ENCODE measurements at places on chromosomes 2 and 18.

- DNase-seq: no peak
Measured at GRCh38 chr2:146992057-146992456, 852.8 kb upstream of the ACVR2A start.

DNA sequence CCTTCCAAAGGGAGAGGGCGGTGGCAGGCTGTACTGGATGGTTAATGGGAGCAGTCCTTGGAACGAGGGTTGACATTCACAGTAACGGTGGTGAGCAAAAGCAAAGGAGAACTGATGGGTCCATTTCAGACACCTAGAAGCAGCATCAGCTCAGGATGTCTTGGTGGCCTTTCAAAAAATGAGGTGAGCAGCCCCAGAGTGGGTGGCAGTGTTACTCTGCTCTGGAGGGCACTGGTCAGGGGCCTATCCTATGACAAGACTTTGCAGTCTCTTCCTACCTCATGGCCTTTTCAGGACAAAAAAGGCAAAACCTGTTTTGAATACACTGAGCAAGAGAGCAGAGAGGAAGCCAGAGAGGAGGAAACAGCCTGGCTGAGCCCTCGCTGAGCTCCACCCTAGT lies 23.5 kb downstream of the CAPN14 start:
- DNase-seq: no peak

- DNase-seq: no peak
Measured at GRCh38 chr2:26566081-26566375, 75.1 kb downstream of the CIB4 start.

GRCh38 chr2:207825978-207826377 lies 56.3 kb upstream of the FZD5 start:
- DNase-seq: no peak

DNA sequence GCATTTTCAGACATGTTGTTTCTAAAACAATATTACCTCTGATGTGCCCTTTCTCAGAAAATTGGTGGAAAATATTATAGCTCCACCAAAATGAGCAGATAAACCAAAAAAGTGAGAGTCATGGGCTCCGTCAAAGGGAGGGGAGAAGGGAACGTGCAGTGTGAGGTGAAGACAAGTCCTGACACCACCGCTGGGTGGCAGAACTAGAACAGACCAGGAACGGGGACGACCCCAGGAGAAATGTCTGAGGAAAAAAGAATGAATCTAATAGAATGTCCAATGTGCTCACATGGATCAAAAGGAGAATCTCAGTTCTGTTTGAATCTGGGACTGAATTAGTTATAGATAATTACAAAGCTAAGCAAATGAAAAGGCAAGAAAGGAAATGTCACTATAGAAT lies 22.6 kb upstream of the BCL2 start:
- peak; percentile 23 for DNase-seq

DNA sequence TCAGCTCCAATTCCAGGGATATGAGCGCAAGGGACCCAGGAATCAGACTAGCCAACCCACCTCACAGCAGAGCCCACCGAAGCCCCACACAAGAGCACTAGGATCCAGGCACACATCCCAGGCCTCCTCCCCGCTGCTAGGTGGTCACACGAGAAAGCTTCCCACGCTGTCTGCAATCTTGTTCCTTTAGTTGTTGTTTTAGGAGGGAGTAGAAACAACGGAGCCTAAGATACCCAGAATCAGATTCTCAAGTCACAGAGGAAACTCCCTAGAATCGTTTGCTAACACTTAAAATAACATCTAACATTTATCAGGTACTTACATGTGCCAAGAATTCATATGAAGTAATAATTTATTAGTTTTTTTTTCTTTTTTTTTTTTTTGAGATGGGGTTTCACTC lies 9.7 kb upstream of the ATL2 start:
- DNase-seq: no peak

- DNase-seq: no peak
Measured at GRCh38 chr18:45464619-45465018, 150.7 kb upstream of the SLC14A2 start.

DNA sequence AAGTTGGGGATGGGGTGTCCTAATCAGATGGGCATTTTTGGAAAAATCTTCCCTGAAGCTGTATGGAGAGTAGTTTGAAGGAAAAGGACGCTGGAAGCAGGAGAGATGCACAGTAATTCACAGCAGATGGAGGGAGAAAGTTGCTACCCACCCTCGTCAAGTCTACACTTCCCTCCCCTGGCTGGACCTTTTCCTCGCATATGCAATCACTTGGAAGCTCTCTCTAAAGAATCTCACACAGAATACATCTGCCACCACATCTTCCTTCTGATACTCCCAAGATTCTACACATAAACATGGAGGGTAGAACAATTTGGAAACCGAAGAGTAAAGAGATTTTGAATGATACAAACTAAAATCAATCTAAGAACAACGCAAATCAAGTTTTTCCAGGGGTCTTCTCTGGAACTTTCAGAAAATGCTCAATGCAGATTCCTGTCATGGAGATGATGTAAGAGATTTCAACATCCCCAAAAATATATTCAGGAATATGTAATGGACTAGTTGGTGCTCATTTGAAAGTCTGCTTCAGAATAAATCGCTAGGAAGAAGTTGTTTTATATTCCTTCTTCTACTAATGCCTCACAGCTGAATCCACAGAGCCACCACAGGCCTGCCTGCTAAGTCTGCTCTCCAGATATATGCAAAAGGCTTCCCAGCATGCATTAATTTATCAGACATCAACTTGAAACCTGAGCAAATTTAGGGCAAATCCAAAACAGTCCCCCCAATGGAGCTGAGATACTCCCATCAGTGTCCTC lies 291.5 kb downstream of the LRATD1 start:
- DNase-seq: no peak

- no peak for DNase-seq
Measured at GRCh38 chr2:226017537-226017936, 618.0 kb downstream of the NYAP2 start.

DNA sequence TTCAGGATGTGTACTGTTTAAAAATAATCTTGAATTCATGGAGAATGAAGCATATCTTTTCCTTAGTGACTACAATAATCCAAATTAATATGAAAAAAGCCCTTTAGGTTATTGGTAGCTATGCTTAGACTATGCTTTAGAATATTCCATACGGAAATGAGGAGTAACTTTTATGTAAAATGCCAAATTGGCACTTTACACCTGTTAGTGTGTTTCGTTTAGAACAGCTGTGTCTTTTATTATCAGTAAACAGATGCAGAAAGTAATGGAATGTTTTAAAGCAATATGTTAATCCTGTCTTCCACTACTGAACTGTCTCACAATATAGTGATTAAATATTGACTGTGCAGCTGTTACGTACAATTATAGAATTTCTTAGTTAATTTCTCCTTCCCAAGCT lies 129.6 kb downstream of the PMS1 start:
- no peak for DNase-seq

DNA sequence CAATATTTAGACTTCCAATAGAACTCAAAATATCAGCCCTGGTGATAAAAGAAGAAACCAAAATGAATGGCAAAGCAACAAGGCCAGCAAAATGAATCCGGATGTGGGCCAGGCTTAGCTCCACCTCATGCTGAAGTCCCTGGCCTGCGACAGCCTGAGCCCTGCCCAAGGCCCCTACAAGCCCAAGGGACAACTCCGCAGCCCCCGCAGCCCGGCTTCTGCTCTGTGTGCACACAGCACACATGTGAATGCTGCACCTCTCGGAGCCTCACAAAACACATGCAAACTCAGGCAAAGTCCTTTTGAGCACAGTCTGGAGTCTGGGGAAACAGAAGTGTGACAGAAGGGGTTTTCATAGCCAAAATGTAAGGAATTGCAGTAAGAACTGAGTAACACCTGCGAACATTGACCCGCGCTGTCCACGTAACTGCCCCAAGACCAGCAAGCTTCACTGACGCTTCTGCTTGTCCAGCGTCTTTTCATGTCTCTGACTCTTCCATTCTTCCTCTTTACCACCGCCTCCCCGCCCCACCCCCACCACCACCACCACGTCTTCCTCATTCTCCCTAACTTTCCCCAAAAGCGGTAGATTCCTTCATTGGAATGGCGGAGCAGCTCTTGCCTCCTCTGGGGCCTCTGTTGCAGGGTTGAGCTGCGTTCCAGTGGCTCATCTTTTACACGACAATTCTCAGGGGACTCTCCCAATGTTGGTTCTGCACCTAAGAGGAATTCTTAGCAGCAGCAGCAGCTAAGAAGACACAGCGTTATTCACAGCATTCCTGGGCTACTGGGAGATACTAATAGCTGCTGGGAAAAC lies 136.4 kb upstream of the COPS8 start:
- no peak for DNase-seq

DNA sequence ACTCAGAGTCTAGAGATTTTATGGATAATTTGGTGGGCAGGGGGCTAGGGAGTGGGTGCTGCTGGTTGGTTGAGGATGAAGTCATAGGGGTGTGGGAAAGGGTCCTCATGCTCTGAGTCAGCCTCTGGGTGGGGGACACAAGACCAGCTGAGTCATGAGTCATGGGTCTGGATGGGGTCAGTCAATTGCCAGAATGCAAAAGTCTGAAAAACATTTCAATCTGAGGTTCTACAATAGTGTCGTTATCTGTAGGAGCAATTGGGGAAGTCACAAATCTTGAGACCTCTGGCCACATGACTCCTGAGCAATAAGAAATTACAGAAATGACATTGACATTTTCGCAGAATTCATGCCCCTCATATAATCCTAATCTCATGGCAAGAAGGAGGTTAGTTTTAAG lies 15.1 kb downstream of the NMS start:
- no peak for DNase-seq

DNA sequence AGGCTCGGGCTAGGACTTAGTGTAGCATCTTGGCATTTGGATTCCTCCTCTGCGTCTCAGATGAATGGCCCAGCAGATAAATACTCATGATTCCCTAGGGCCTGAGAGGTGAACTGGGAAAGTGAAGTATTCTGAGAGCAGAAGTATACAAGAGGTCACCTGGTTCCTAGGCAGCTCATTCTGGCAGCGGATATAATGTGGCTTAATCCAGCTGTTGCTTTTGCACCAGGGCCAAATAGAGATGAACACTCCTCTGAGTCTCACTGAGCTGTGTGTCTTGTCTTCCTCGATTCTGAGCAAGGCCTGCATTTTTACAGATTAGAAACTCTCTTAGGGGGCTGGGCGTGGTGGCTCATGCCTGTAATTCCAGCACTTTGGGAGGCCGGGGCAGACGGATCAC lies 196.1 kb downstream of the SLC4A3 start:
- DNase-seq: no peak

GRCh38 chr18:28716338-28716737 lies 539.4 kb upstream of the CDH2 start:
- DNase-seq: no peak

- no peak for DNase-seq
Measured at GRCh38 chr2:122535960-122536505, 780.6 kb downstream of the TSN start.

DNA sequence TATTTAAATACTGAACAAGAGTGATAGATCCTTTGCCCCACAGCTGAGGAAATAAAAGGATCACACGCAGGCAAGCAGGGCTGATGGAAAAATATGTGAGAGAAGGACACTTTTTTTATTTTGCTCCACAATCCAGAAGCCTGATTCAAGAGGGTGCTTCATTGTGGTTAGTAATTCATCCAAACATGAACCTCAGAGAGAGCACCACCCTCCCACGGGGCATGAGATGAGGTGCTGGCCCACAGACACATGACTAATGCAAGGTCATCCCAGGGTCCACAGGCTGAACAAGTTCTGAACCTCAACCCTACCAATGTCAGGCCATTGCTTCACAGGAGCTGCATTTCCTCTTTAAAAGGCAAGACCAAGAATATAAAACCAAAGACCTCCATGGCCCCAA lies 239.6 kb downstream of the MREG start:
- DNase-seq: no peak

- DNase-seq: no peak
Measured at GRCh38 chr2:155633887-155634570, 698.5 kb downstream of the NR4A2 start.

DNA sequence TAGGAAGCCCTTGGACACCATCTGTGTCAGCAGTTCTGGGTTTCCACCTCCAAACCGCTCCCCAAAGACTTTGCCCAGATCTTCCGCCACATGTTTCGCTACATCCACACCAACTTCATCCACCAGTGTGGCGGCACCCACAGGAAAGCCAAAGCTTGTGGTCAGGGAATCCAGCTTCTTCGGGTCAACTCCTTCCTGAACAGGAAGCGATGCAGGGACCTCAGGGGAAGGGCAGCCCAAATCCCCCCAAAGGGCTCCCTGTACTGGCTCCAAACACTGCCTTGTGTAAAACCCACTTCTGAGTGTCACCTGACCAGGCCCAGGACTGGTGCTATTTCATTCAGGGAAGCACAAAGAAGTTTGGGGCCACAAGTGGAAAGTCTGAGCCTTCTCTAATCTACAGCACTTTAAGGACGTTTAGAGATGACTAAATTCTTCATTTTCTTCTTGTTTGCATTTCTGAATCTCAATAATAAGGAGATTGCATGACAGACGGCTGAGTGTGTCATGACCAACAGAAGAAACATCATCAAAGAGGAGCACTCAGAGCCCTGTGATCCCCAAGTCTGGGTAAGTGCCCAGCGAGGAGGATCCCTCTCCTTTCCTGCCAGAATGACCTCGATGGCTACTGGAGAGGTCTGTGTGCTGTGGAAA lies 20.8 kb downstream of the GAREM2 start:
- no peak for DNase-seq

- no peak for DNase-seq
Measured at GRCh38 chr2:37189452-37190153, 1.1 kb upstream of the SULT6B1 start.

GRCh38 chr2:41997561-41997960 lies 50.3 kb upstream of the PKDCC start:
- DNase-seq: no peak

GRCh38 chr18:76465630-76466409 lies 29.2 kb downstream of the ZNF516 start:
- no peak for DNase-seq

DNA sequence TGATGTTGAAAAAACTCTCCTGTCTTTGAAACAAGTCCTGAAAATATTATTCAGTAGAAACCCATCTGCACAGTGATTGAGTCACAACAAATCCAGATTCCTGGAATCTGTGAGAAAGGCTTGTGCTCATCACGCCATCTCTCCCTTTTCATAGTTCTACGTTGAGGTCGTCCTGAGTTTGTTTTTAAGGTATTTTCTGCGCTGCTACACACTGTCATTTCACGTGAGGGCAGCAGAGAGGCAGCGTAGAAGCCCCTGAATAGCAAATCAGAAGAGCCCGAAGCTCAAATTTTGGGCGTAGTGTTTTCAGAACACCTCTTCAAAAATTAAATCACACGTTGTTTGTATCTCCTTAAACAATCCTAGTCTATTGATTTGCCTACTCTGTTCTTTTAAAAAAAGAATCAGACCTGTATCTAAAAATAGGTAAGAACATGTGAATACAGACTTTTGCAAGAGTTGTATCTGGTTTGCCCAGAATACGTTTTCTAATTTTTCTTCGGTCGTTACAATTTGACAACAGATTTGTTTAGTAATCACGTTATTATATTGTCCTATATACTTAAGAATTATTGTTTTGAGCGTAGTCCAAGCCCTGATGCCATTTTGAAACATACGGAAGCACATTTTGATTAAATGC lies 61.6 kb upstream of the SLC38A11 start:
- DNase-seq: no peak

- no peak for DNase-seq
Measured at GRCh38 chr2:134225841-134226240, 28.0 kb upstream of the MGAT5 start.

Data from T-helper 2 cell (primary cell).